ENCODE measurements at places on chromosomes 3 and 15.

DNA sequence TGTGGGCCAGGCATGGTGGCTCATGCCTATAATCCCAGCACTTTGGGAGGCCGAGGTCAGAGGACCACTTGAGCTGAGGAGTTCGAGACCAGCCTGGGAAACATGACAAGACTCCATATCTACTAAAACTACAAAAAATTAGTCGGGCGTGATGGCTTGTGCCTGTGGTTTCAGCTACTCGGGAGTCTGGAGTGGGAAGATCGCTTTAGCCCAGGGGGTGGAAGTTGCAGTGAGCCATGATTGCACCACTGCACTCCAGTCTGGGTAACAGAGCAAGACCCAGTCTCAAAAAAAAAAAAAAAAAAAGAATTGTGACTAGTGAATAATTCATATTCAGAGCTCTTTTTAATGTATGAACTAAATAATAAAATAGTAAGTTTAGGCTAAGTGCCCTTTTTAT, 87.8 kb upstream of the TSEN2 start:
- DNase-seq, result no peak

- DNase-seq, result no peak
Observed at GRCh38 chr3:134655706-134656105, 4.9 kb upstream of the KY start.

DNA sequence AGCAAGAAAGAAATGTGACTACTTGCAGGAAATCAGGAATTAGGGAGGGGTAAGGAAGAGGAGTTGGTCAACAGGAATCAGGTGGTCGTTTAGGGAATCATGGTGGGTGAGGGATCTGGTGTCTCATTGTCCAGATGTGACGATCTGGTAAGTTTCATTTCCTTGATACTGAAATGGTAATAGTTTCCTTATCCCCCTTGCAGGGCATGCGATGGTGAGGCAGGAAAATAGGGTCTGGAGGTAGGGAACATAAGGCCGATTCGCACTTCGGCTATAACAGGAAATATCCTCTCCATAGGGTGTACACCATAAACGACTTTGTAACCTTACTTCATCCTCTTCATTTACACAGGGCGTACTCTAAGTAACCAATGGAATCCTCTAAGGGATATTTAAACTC, 574 bp upstream of the LRRC34 start:
- no peak for DNase-seq

GRCh38 chr3:154195620-154196356, 74.6 kb downstream of the ARHGEF26 start:
- DNase-seq, result no peak

- no peak for DNase-seq
Observed at GRCh38 chr15:62644216-62644888, 398.2 kb upstream of the TPM1 start.

GRCh38 chr3:105465251-105465853, 98.6 kb downstream of the ALCAM start:
- no peak for DNase-seq

- no peak for DNase-seq
Observed at GRCh38 chr15:67232591-67232990, 21.9 kb downstream of the AAGAB start.

Data from amniotic stem cell (primary cell).